ENCODE measurements at places on chromosomes 7 and 10.
A peak's percentile ranks its signal among the peaks of the same experiment; 100 is the strongest.

- DNase-seq, result peak; percentile 9
Observed at GRCh38 chr7:107170051-107170915, 1.5 kb downstream of the HBP1 start.

- no peak for DNase-seq
Observed at GRCh38 chr7:104185346-104185745, 22.5 kb downstream of the ORC5 start.

DNA sequence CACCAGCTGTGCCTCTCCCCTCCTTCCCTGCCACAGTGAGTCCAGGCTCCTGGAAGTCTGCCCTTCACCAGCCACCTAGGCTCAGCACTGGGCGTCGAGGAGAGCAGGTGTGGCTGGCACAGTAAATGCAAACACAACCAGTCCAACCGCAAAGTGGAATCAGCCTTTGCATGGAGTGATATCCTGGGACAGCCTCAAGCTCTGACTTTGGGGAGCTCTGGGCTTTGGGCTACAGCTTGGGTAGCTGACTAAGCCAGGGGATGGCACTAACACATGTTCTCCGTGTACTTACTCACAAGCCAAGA lies 312.4 kb downstream of the KCNMA1 start:
- no peak for DNase-seq

DNA sequence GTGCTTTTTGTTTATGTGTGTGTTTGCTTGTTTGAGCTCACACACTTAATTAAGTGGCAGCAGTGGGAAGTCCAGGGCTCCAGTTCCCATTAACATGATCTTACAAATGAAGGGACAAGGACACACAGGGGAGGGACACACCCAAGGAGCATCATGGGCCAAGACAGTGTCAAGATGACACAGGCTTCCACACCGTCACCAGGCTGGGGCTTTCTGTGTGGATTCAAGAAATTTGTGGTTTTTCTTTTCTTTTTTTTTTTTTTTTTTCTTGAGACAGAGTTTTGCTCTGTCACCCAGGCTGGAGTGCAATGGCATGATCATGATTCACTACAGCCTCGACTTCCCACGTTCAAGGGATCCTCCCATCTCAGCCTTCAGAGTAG lies 173.6 kb downstream of the KIAA1217 start:
- DNase-seq, result peak; percentile 57

- no peak for DNase-seq
Observed at GRCh38 chr7:141463986-141464385, 87.2 kb upstream of the AGK start.
